ENCODE measurements at places on chromosomes 6 and 20. TPM values are rescaled to one million over a fixed set of nuclear protein-coding genes. Genes with fewer than 3 reads are reported as not detected.

GRCh38 chr6:7911345-7911725 lies 747 bp upstream of the TXNDC5 start:
- no peak for DNase-seq

GRCh38 chr6:70684794-70685493 lies 17.3 kb downstream of the SMAP1 start:
- no peak for DNase-seq

DNA sequence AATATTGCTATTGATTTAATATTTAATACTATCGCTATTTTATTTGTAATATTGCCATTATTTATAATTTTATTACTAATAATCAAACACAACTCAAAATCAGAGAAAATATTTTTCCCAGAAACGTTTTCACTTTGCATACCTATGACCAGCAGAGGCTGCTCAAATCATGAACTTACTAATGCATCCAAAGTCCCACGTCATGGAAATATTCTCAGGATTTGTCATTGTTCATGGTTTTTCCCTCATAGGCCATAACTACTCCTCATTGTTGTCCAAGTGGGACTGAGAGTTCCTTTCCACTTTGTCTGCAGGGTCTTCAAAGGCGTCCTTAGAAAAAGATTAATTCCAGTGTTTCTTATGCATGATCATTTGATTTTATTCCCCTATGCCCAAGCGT lies 344.8 kb downstream of the THBS2 start:
- DNase-seq, result no peak

GRCh38 chr20:49360242-49360968 lies 82.5 kb upstream of the ZNFX1 start:
- no peak for DNase-seq

GRCh38 chr6:141956868-141957267 lies 175.9 kb upstream of the GJE1 start:
- DNase-seq, result no peak

DNA sequence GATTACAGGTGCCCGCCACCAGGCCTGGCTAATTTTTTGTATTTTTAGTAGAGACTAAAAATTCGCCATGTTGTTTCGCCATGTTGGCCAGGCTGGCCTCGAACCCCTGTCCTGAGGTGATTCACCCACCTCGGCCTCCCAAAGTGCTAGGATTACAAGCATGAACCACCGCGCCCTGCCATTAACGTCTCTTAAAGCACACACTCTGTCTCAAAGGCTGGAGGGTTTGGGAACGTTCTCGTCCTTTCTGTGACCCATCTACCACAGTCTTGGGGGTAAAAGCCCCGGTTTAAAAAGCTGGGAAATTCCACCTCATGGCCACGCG lies 57.8 kb upstream of the ARID1B start:
- no peak for DNase-seq

DNA sequence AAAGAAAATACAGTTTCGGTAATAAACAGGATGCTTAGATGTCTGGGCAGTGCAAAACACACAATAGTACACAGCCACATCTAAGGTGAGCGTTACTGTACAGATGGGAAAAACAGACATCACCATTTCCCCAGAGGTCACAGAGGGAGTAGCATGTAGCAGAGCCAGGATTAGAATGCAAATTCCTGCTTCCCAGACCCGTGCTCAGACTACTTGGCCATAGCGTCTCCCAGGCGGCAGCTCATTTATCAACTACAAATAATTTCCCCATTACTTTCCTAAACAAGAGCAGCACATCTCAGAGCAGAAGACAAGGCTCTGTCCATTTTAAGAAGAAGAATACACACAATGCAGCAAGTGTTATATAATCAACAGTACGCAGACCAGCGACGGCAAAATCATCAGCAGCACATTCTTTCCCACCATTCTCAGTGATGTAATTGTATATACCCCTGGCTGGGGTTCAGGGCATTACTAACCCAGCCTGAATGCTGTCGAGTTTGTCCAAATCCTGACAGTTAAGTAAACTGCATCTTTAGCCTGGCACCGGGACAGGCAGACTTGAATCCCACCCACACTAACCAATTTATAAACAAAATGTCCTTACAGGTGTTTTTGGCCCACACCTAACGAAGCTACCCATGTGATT lies 61.9 kb downstream of the CNKSR3 start:
- no peak for DNase-seq

DNA sequence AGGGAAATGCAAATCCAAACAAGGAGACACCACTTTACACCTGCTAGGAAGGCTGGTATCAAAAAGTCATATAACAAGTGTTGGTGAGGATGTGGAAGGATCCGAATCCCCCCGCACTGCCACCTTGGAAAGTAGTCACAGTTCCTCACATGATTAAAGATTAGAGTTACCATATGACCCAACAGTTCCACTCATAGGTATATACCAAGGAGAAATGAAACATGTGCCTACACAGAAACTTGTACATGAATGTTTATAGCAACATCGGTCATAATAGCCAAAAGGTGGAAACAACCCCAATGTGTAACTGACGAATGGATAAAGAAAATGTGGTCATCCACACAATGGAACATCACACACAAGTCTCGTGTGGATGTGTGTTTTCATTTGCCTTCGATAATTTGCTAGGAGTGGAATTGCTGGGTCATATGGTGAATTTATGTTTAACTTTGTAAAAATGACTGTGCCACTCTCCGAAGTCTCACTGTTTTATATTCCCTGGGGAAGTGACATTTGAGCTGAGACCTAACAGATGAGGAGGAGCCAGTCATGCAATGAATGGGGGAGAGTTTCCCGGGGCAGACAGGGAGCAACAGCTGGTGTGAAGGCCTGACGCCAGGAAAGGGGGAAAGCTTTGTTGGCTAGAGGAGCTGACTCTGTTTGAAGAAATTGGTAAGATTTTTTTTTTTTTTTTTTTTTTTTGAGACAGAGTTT lies 125.9 kb upstream of the MLN start:
- no peak for DNase-seq

DNA sequence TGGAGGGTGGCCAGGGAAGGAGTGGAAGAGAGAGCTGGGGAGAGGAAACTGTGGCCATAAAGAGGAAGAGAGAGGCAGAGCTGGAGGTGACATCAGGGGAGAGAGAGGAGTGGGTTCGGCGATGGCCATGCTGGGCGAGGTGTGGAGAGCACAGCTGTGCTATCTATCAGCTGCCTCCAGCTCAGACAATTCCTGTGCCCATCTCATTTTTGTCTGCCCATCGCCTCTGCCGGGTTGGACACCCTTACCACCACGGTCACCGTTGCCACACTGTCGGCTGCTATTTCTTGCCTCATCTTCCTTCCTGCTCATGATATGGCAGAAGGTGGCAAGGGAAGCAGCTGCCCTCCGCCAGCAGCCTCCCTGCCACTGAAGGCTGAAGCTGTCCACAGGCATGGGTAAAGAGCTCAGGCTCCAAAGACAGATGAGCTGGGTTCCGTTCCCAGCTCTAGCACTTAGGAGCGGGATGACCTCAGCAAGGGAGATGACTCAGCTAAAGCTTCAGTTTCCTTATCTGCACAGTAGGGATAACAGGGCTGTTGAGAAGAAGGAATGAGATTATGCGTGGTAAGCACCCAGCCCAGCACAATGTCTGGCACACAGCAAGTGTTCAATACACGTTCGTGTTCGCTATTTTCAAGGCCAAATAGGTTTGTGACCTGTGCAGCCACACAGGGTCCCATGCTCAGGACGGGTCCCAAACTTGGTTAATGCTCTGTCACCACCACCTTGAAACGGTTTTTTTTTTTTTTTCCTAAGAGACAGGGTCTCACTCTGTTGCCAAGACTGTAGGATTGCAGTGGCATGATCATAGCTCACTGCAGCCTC lies 21.9 kb upstream of the TAF8 start:
- DNase-seq, result no peak

- no peak for DNase-seq
Measured at GRCh38 chr20:57210911-57211280, 55.5 kb downstream of the BMP7 start.

DNA sequence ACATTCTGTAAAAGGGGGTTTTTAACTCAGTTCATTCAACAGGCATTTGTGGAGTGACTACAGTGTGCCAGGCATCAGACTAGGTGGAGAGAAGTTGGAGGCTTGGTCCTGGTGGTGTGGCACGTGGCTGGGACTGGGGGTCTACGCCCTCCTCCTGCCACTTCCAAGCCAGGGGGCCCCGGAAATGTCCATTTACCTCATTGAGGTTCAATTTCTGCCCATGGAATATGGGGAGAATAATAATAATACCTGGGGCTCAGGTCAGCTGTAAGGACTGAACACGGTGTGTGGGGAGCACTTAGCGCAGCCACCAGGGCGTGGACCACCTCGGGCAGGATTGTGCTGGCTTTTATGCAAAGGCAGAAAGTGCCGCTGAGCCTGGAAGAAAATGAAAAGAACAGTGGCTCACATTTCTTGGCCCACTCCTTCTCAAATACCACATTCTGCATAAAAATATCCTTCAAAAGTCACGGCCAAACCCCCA lies 229.4 kb downstream of the ANKRD60 start:
- no peak for DNase-seq

GRCh38 chr6:33779290-33779689 lies 9.6 kb downstream of the LEMD2 start:
- no peak for DNase-seq

DNA sequence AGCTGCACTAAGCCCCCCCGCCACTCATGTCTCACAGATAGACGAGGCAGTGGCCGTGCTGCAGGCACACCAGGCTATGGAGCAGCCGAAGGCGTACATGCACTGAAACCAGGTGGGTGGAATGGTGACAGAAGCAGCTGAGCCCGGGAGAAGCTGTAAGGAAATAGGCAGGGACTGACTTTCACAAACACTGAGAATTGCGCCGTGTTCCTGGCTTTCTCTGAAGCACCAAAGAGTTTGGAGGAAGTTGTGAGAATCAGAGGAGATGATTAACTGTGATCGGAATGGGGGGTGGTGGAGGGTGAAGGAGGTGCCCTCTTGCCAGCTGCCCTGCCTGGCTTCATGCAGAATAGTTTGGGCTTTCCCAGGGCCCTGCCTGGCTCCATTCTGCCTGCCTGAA lies 21.6 kb downstream of the TOMM34 start:
- no peak for DNase-seq

- no peak for DNase-seq
Measured at GRCh38 chr6:14317387-14317970, 199.9 kb downstream of the CD83 start.

DNA sequence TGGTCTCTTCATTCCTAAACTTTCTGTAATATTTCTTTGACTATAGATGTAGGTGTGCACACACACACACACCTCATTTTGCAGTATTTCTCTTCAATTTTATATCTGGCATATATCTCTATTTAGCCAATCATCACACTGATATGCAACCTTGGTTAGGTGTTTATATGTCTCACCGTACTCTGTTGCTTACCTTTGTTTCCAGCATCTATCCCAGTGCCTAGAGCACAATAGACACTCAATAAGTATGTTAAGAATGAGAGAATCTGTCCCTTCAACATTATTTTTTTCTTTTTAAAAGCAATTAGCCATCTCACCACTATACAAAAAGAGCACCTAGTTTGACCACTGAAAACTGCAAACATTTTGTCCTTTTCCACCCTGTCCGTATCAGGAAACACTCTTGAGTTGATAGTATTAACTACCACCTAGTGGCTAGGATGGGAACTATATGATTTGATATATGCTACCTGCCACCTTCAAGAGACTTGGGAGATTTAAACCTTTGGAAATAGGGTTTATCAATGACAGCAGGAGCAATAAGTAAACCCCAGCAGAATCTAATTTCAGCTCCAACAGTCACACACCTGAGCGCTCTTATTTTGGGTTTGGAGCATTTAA lies 48.7 kb upstream of the RSPO3 start:
- no peak for DNase-seq

GRCh38 chr6:7550433-7550801 lies 8.9 kb downstream of the DSP start:
- DNase-seq, result no peak

DNA sequence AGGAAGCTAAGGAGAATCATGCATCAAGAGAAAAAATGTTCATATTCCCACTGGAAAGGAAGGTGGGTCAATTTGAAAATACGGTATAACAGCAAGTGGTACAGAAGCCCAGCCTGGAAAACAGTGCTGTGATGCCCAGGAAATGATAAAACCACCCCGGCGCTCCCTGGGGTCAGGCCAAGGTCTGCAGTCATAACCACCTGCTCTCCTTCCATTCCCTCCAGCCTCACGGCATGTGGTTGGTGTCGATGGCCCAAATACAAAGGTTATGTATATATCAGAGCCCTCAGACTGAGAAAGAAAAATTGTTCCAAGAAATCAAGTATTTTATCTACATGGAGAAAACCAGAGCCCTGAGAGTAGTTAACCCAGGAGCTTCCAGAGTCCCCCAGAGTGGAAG lies 208.1 kb upstream of the CDYL start:
- DNase-seq, result no peak

DNA sequence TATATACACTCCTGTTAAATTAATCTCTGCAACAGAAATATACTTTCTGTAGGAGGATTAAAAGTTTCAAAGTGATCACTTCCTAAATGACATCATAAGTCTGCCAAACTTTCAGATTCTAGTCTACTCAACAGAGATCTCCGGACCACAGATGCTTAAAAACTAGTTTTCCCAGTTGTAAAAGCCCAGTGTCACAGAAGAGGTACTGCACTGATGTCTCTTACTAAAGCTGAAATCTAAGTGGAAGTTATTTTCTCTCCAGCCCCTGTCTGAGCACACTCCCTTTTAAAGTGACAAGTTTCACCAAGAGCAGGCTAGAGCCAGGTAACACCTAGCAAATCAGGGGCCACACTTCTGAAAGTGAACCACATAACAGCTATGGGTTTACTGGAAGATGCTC lies 71.6 kb upstream of the DST start:
- DNase-seq, result no peak

DNA sequence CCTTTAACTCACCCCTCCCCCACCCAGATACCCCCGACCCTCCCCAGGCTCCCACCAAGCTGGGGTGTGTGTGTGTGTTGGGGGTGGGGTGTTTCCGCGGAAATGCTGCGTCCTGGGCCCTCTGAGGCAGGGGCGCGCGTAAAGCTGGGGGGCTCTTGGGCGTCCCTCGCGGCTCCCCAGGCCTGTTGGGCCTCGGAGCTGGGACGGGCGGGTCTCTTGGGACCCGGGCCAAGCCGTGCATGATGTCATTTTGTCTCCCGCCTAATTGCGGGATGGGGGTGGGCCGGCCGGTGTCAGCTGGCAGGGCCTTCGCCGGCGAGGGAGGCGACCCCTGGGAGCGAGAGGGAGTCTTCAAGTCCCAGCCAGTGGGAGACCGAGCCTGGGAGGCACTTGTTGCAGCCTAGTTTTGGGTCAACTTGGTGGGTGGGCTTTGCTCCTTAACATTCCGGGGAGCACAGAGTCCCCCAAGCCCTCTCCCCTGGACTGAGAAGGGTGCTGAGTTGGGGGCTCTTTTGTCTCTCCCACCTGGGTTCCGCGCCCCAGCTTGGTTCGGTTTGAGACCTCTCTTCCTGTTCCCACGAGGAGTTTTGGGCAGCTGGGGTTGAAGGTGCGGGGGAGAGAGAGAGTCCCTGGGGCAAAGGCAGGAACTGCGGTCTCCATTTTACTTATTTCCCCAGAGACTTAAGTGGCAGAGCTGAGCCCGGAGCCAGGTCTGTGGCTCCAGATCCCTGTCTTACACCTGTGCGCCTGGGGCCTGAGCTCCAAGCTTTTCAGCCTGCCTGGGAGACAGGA lies 623 bp downstream of the MYBL2 start:
- DNase-seq, result no peak

Gene SNRNP48
- total RNA-seq, result 7.9 TPM

Gene RAB32
- 18.3 TPM for total RNA-seq

Gene ARG1
- total RNA-seq, result not detected

Gene STX11
- 9.3 TPM for total RNA-seq

Gene SCRT2
- not detected for total RNA-seq

Gene ZBTB12
- 0.83 TPM for total RNA-seq

Gene TTK
- total RNA-seq, result 2.7 TPM

Gene FOXF2
- total RNA-seq, result 0.34 TPM

Gene CLDN20
- not detected for total RNA-seq

All from esophagus squamous epithelium (tissue), 5 donors.